ENCODE measurements at places on chromosomes 5 and 9. TPM values are rescaled to one million over a fixed set of nuclear protein-coding genes. Genes with fewer than 3 reads are reported as not detected.
A peak's percentile ranks its signal among the peaks of the same experiment; 100 is the strongest.

DNA sequence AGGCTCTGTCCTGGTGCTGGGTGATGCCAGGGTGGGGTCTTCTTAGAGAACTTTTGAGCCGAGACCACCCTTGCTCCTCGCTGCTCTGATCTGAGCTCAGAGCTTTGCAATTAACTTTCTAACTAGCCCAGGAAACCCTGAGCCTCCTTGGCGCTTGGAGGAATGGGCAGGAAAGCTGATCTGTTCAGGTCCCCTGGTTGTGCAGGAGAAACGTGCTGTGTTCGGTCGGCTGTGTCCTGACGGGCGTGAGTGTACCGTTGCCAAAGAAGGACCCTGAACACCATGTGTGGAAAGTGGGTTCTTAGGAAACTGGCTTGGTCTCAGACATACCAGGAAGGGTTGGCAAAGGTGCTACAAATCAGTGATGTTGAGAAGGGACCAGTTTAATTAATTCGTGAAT, 1.8 kb downstream of the TCF7 start:
- H3K4me1 ChIP-seq = peaks cover 18% of the 10 kb centered on the region
- peak overlapping the region; percentile 74 for H3K4me3 ChIP-seq
- H3K36me3 ChIP-seq = no peaks in the 10 kb centered on the region
- DNase-seq = no peak

DNA sequence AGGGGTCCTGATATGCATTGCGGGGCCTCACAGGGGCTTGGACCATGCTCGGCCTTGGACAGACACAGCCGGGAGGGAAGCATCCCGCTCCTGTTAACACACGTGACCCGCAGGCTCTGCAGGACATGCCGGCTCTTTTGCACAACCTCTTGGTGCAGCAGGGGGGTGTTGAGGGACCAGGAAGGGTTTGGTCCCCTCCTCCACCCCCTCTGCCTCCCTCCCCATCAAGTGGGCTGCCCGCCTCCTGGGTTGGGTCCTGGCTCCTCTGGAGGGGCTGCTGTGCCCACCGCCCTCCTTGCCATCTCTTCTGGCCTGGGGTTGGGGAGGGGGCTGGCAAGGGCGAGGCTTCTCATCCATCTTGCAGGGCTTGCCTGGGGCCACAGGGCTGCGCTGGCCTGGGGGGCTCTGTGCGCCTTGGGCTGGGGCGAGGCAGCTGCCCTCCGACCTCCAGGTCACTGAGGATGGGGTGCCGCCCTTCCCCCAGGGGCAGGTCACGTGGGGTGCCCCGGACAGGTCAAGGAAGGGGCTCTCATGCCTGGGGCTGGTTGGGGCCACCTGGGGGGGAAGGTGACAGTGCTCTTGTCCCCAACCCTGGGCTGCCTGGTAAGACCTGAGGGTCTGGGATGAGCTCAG, 16.8 kb upstream of the SLC9A3 start:
- peaks cover 67% of the 10 kb centered on the region for H3K27me3 ChIP-seq
- no peaks in the 10 kb centered on the region for H3K36me3 ChIP-seq
- H3K27ac ChIP-seq = no peak overlapping the region
- H3K4me3 ChIP-seq = no peak overlapping the region
- H3K4me1 ChIP-seq = peaks cover 12% of the 10 kb centered on the region
- peak; percentile 44 for DNase-seq

GRCh38 chr5:170338933-170339779, 41.6 kb upstream of the LCP2 start:
- DNase-seq = no peak
- H3K36me3 ChIP-seq = no peaks in the 10 kb centered on the region
- H3K27me3 ChIP-seq = no peaks in the 10 kb centered on the region
- H3K4me1 ChIP-seq = peaks cover 40% of the 10 kb centered on the region
- H3K4me3 ChIP-seq = no peak overlapping the region

GRCh38 chr5:132087661-132088060, 14.1 kb downstream of the CSF2 start:
- no peak for DNase-seq
- H3K27ac ChIP-seq = no peak overlapping the region

GRCh38 chr5:170448221-170448620, 55.6 kb upstream of the KCNIP1 start:
- H3K36me3 ChIP-seq = no peaks in the 10 kb centered on the region
- no peak for DNase-seq
- H3K27me3 ChIP-seq = no peaks in the 10 kb centered on the region

GRCh38 chr5:138653502-138653901, 78.3 kb upstream of the HSPA9 start:
- DNase-seq = no peak
- no peak overlapping the region for H3K4me3 ChIP-seq
- no peak overlapping the region for H3K27ac ChIP-seq
- H3K27me3 ChIP-seq = peaks cover 14% of the 10 kb centered on the region
- peaks cover 6% of the 10 kb centered on the region for H3K4me1 ChIP-seq
- no peaks in the 10 kb centered on the region for H3K36me3 ChIP-seq

DNA sequence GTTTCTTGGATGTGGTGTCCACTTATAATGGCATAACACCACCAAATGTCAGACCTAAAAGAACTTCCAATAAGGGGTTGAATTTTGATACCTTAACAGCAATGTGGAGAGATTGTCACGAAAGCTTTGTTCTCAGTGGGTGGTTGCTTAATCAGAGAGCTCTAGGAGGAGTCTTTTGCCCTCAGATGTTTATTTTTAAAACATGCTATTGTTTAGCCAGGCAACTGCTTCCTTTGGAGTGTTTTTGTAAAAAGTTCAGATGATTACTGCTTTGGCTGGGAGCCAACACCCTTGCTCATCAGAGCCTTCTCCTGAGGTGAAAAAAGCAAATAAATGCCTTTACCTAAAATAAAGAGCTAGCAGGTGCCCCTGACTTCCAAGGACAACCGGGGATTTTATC, 65.0 kb downstream of the SLC1A1 start:
- DNase-seq = no peak
- peaks cover 17% of the 10 kb centered on the region for H3K4me1 ChIP-seq
- H3K4me3 ChIP-seq = no peak overlapping the region
- H3K36me3 ChIP-seq = no peaks in the 10 kb centered on the region
- H3K27ac ChIP-seq = peak overlapping the region; percentile 34

DNA sequence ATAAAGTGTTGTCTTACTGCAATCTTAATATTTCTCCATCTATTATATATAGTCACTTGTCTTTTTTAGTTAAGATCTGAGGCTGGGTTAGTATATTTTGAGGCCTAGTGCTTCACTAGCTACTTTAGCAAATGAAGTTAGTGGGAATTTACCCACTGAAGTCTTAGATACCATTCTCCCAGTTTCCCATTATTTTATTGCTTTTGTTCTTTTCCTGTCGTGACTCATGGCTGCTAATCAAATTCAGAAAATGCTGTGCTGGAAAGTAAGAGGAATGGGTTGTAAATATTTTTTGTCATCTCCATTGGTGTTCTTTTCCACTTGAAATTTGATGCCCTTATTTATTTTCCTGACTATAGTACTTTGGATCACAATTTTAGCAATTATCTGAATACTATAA, 14.2 kb downstream of the TCERG1 start:
- H3K4me1 ChIP-seq = no peaks in the 10 kb centered on the region
- H3K27ac ChIP-seq = no peak overlapping the region
- DNase-seq = no peak

- DNase-seq = no peak
- peaks cover 24% of the 10 kb centered on the region for H3K4me1 ChIP-seq
- H3K27ac ChIP-seq = no peak overlapping the region
- H3K36me3 ChIP-seq = no peaks in the 10 kb centered on the region
- H3K4me3 ChIP-seq = no peak overlapping the region
Observed at GRCh38 chr5:159874263-159874662, 42.0 kb upstream of the ADRA1B start.

- H3K4me3 ChIP-seq = no peak overlapping the region
- peak overlapping the region; percentile 49 for H3K27ac ChIP-seq
- DNase-seq = no peak
- H3K4me1 ChIP-seq = peaks cover 30% of the 10 kb centered on the region
- no peaks in the 10 kb centered on the region for H3K27me3 ChIP-seq
Observed at GRCh38 chr9:104972242-104972866, 44.4 kb upstream of the ABCA1 start.

DNA sequence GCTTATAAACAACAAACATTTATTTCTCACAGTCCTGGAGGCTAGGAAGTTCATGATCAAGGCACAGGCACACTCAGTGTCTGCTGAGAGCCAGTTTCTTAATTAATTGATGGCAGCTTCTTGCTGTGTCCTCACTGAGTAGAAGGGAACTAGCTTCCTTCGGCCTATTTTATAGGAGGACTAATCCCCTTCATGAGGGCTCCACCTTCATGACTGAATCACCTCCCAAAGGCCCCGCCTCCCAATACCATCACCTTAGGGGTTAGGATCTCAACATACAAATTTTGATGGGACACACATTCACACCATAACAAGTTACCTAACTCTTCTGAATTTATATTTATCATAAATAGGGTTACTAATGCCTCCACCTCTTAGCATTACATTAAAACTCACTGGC, 129.8 kb downstream of the GNAQ start:
- H3K27ac ChIP-seq = no peak overlapping the region
- H3K4me1 ChIP-seq = peaks cover 20% of the 10 kb centered on the region
- DNase-seq = no peak
- no peak overlapping the region for H3K4me3 ChIP-seq
- no peaks in the 10 kb centered on the region for H3K36me3 ChIP-seq

GRCh38 chr5:141510850-141511601, 22.1 kb downstream of the PCDHGC5 start:
- peaks cover 42% of the 10 kb centered on the region for H3K36me3 ChIP-seq
- no peak overlapping the region for H3K27ac ChIP-seq
- peaks cover 72% of the 10 kb centered on the region for H3K4me1 ChIP-seq
- H3K27me3 ChIP-seq = no peaks in the 10 kb centered on the region
- no peak for DNase-seq

GRCh38 chr5:56269216-56269927, 36.2 kb upstream of the ANKRD55 start:
- H3K4me3 ChIP-seq = no peak overlapping the region
- H3K36me3 ChIP-seq = no peaks in the 10 kb centered on the region
- H3K4me1 ChIP-seq = peaks cover 18% of the 10 kb centered on the region
- no peak overlapping the region for H3K27ac ChIP-seq
- no peak for DNase-seq
- no peaks in the 10 kb centered on the region for H3K27me3 ChIP-seq

DNA sequence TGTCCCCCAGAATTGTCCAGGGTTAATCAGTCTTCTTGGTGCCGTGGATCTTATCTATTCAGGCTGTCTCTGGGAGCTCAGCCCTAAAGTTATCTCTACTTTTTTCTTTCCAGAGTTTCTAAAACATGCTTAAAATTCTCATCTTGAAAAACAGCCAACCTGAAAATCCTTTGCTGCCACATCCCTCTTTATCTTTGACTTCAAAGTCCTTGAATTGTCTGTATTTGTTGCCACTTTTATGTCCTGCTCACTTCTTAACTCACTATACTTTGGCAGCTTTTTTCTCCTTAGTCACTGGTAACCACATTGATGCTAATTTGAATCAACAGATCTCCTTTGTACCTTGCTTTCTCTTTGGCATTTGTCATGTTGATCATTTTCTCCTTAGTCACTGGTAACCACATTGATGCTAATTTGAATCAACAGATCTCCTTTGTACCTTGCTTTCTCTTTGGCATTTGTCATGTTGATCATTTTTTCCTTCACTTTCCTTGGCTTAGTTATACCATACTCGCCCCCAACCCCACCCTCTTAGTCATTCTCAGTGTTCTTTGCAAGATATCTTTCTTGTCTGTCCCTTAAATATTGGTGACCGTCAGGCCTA, 8.5 kb downstream of the DMXL1 start:
- DNase-seq = no peak
- H3K4me3 ChIP-seq = no peak overlapping the region
- H3K27ac ChIP-seq = no peak overlapping the region
- no peaks in the 10 kb centered on the region for H3K27me3 ChIP-seq

DNA sequence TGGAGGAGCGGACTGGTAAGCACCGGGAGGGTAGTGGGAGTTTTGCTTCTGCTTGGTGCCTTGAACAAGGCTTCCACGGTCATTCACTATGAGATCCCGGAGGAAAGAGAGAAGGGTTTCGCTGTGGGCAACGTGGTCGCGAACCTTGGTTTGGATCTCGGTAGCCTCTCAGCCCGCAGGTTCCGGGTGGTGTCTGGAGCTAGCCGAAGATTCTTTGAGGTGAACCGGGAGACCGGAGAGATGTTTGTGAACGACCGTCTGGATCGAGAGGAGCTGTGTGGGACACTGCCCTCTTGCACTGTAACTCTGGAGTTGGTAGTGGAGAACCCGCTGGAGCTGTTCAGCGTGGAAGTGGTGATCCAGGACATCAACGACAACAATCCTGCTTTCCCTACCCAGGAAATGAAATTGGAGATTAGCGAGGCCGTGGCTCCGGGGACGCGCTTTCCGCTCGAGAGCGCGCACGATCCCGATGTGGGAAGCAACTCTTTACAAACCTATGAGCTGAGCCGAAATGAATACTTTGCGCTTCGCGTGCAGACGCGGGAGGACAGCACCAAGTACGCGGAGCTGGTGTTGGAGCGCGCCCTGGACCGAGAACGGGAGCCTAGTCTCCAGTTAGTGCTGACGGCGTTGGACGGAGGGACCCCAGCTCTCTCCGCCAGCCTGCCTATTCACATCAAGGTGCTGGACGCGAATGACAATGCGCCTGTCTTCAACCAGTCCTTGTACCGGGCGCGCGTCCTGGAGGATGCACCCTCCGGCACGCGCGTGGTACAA, 556 bp downstream of the PCDHGC3 start:
- peak; percentile 61 for DNase-seq
- peaks cover 13% of the 10 kb centered on the region for H3K27me3 ChIP-seq
- H3K27ac ChIP-seq = peak overlapping the region; percentile 79
- H3K4me1 ChIP-seq = peaks cover 40% of the 10 kb centered on the region
- peak overlapping the region; percentile 63 for H3K4me3 ChIP-seq

DNA sequence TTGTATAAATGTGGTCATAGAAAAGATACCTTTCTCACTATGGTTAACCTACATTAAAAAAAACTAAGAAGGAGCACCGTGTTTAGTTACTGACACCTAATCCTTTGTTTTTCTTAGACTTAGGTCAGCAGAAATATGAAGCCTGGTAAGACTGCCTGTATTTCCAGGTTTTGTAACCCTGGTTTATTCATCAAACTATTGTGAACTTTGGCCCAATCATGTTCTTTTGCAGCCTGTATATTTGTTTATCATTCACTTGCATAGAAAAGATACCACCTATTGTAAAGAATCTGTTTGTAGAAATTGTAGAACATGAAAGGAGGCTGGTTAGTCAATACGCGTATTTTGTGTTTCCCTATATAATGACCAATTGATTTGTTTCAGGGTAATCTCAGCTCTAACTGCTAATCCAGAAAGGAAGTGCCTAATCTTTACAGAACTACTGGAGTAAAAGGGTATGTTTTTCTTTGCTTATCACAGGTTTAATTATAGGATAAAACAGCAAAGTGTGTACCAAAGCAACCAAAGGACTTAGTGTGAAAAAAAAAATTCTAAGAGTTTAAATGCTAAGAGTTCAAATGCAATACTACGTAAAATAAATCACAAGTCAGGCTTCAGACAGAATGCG, 103.6 kb downstream of the LURAP1L start:
- H3K4me3 ChIP-seq = no peak overlapping the region
- no peaks in the 10 kb centered on the region for H3K27me3 ChIP-seq
- no peaks in the 10 kb centered on the region for H3K36me3 ChIP-seq
- H3K27ac ChIP-seq = no peak overlapping the region

MSH3 gene
- 17.0 TPM for total RNA-seq

TTC39B gene
- total RNA-seq = 49.2 TPM

PDZD2 gene
- 67.8 TPM for total RNA-seq

GRM6 gene
- not detected for total RNA-seq

Measured in lower lobe of right lung (tissue), 2 donors.